ENCODE measurements at places on chromosomes 5 and 9.

GRCh38 chr9:99822109-99822805 is 572 bp downstream of the NR4A3 start:
- no peak for DNase-seq

- no peak for DNase-seq
These were observed 16.2 kb upstream of the FSD1L start for GRCh38 chr9:105431424-105432246.

GRCh38 chr9:99578666-99579065 is 243.0 kb upstream of the NR4A3 start:
- DNase-seq = no peak

DNA sequence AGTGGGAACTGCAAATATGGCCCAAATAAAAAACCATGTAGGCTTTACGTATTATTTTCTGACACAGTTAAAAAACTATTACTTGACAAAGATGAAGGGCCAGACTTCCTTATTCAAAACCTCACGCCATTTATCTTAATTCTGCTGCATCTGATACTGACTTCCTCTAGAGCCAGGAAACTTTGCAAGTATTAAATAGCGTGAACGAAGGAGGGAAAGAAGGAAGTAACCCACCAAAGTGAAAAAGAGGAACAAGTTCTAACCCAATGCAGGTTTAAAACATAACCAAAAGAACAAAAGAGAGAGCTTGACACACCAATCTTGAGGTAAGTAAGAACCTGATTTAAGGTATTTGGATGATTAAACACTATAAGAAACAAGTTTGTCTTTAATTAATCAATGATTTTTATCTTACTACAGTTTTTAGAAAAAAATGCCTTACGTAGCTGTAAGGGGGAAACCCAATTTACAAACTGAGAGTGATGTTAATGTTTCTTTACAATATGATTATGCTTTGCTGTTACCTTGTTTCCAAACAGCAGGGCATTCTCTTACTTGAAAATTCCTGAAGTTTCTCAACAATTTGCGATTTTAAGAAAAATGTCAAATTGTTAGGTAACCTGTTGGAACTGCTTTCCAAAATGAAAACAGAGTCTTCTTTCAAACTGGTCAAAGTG is at the start of gene GAPT:
TSS of gene GAPT (plus strand) at position 220 of the 677 bp plus-strand sequence. CDS start 3,102 bp downstream, outside the sequence.
- DNase-seq = no peak

DNA sequence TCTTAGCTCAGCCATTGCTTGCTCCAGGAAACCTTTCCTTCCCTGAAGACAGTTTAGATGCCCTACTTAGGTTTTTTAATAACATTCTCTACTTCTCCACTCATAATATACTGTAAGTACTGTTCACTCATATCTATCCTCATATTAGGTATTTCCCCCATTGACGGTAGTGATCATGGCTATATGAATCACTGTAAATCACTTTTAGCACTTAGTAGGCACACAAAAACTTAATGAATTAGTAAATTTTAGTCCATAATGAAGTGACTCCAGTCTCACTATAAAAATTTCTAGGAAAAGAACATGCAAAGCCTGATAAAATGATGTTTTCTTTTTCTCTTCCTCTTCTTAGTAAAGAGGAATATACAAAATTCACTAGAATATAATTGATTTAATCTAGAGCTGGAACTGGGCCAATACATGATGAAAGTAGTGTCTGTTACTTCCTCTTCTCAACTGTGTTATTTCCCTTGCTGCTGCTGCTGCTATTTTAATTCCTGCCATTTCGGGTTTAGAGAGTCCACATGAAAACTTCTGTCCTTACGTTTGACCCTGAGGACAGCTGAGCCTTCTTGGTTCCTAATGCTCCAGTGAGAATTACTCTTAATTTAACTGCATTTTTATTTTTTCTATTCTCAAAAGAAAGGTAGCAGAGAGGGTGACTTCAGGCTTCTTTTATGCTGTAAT is 73.5 kb downstream of the LNPEP start:
- DNase-seq = no peak

DNA sequence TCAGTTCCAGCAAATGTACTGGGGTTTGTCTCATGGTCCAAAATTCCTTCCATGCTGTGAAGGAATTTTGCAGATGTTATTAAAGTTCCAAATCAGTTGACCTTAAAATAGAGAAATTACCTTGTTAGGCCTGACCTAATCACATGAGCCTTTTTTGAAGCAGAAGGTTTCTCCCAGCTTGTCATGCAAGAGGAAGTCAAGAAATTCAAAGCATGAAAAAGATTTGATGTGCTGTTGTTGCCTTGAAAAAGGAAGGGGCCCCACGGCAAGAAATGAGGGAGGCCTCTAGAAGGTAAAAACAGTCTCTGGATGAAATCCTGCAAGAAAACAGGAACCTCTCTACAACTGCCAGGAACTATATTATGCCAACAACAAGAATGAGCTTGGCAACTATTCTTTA is 24.2 kb upstream of the HAPLN1 start:
- DNase-seq = no peak

DNA sequence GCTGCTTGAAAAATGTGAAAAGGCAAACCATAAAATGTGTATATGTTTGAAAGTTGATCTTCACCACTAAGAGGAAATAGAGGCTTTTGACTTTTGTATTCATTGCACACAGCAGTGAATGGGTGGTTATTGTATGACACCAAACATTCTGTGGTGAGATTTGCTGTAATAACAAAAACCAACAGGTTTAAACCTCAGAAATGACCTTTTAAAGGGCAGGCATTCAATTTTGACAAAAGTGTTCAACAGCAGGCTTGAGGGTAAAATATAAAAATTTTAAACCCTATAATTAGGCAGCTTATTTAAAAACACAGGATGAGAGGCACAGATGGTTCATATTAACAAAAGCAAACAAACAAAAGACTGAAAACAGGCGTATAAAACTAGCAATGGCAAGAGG is 128.1 kb upstream of the NUDT12 start:
- DNase-seq = no peak

- no peak for DNase-seq
These were observed 53.5 kb downstream of the AUH start for GRCh38 chr9:91308191-91308590.

GRCh38 chr5:65535529-65535987 is 27.4 kb downstream of the CENPK start:
- no peak for DNase-seq

DNA sequence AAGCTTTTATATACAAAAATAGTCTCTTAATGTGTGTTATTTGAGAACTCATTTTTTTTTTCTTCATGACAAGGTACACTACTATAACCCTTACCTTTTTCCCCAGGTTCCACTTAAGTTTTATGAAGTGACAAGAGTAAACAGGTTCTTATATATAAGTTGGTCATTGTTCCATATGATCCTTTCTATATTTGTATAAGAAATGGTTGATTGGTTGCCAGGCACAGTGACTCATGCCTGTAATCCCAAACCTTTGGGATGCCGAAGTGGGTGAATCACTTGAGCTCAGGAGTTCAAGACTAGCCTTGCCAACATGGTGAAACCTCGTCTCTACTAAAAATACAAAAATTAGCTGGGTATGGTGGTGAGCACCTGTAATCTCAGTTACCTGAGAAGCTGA is 108.3 kb downstream of the PCSK1 start:
- peak; percentile 10 for DNase-seq

GRCh38 chr9:6785682-6786081 is 27.9 kb downstream of the KDM4C start:
- no peak for DNase-seq

GRCh38 chr9:272251-273213 is 57.9 kb downstream of the DOCK8 start:
- DNase-seq = peak; percentile 9

DNA sequence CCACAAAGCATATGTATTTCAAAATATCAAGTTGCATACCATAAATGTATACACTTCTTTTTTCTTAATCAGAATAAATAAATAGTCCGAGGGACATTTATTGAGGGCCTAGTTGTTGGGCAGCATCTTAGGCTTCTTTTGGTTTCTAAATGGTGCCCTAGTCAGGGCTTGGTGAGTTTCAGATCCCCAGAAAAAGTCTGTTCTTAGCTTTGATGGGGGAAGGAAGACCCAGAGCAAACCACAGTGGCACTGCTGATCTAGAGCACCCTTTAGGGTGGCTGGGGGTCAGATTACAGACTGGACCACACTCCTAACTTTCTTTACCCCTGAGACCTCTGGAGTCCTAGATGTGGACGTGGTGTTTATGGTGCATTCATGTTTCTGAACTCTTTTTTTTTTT is 97.8 kb downstream of the C9orf152 start:
- no peak for DNase-seq

DNA sequence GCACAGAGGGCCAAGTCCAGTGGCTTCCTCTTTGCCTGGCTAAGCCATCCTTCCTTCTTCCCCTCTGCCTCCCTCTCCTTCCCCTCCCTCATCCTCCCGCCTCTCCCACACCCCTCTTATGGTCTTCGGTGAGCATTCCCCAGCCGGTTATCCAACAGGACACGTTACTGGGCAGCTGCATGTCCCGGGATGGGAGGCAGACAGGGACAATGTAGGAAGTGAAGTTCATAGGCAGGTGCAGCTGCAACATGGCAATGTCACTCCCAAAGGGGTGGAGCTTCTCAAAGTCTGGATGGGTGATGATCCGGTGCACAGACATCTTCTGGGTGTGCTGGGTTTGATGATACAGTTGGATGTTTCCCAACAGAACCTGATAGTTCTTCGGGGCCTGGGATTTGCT is 71.4 kb upstream of the SPTLC1 start:
- DNase-seq = no peak

All from SW480 (cell line).